ENCODE measurements at places on chromosomes 7 and 10.

DNA sequence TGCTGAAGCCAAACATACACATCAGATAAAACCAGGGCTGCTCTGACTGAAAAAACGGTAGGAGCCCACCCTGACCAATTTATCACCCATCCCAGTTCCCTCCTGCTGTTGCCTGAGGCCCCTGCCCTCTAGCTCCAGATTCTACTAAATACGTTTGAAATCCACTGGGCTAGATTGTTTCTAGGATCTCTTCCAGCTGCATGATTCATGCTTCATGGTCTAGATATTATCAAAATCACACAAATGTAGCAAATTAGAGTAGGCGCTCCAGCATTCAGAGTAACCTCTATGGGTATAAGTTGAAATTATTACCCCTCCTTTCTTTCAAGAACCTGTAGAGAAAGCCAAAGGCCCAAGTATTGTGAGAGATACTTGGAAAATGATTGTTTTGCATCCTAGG is 151.2 kb upstream of the FAM13C start:
- no peak for DNase-seq

DNA sequence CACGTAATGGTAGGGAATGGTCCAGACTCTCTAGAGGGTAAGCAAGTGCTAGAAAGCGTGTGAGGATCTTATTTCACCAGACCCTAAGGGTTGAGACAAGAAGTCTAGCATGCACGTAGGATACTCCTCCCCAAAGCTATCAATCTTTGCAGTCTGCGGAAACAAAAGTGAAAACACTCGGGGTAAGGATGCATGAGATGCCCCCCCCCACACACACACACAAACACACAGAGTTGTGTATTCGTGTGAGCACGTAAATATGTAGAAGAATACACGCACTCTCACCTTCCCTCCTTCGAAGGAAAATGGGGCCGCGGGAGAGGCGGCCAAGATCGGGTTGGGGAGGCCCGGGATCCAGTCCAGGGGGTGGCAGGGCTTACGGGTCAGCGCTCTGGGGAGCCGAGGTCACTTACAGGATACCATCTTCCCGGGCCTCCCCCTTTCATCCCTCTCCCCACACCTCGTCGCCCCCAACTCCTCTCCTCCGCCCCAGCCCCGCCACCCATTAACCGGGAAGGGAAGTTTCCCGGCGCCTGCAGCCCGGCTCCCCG is 455 bp downstream of the CUL2 start:
- peak; percentile 37 for DNase-seq

- DNase-seq: no peak
Measured at GRCh38 chr7:121272676-121273075, 56.1 kb upstream of the WNT16 start.

GRCh38 chr7:17054206-17054605 is 172.4 kb upstream of the AGR3 start:
- DNase-seq: no peak

- no peak for DNase-seq
Measured at GRCh38 chr7:20359341-20359963, 28.8 kb downstream of the ITGB8 start.

Data from lung microvascular endothelial cell (primary cell).